IPS-NIHi11 (cell line): ENCODE measurements at places on chromosomes 6 and 20.

- DNase-seq, result no peak
Observed at GRCh38 chr20:22977047-22977785, 57.9 kb upstream of the SSTR4 start.

DNA sequence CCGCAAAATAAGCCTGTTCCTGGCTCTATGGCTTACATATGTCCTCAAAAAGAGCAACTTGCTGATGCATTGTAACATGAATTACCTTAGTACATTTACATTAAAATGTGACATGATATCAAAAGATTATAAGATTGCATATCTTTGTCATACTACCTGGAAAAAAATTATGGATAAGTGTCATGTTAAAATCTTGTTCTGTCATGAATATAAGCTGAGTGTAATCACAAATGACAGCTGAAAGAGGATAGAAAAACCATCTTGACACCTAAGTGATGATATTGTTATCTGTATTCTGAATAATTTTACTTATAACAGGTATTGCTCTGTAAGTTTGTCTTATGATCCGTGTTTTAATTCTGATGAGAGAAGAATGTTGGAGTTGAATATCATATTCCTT lies 503.0 kb upstream of the RNF217 start:
- no peak for DNase-seq

- no peak for DNase-seq
Observed at GRCh38 chr20:24761220-24762065, 187.6 kb upstream of the CST7 start.

GRCh38 chr6:145067430-145067829 lies 667.9 kb downstream of the EPM2A start:
- DNase-seq, result no peak

- no peak for DNase-seq
Observed at GRCh38 chr6:34934516-34934915, 45.5 kb downstream of the ANKS1A start.

DNA sequence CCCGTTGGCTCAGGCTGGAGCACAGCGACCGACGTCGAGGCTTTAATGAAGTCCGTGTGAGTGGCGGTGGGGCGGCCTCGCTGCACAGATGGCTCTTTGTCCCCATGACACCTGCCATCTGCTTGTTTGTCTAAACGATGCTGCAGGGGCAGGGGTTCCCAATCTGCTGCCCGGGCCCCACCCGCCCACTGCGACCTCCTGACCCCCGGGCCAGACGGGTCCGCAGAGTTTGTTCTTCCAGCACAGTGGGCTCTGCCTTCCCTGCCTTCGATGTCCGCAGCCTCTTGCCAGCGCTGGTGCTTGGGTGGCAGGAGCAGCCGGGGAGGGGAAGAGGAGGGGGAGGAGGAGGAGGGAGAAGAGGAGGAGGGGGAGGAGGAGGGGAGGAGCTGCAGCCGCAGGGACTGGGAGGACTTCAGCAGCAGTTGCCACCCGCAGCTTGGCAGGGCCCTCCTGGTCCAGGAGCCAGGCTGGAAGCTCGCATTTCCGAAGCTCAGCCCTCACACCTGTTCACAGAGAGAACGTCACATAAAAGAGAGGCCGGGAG lies 210.0 kb downstream of the DLL1 start:
- DNase-seq, result peak; percentile 27

DNA sequence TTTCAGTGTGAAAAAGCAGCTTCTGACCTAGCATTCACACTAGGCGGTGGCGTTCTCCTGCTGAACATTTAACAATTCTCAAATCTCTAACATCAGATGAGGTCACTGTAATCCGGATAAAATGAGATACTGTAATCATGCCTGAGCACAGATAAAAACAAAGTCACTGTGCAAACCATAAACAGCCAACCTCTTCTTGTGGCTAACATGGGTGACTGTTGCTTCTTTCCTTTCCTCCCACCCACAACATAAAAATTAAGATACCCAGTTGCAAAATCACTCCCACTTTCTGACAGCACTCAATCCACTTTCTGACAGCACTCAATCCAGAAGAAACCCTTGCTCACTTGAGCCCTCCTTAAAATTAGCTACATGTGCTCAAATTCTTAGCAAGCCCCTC lies 11.5 kb upstream of the ALDH8A1 start:
- DNase-seq, result no peak

DNA sequence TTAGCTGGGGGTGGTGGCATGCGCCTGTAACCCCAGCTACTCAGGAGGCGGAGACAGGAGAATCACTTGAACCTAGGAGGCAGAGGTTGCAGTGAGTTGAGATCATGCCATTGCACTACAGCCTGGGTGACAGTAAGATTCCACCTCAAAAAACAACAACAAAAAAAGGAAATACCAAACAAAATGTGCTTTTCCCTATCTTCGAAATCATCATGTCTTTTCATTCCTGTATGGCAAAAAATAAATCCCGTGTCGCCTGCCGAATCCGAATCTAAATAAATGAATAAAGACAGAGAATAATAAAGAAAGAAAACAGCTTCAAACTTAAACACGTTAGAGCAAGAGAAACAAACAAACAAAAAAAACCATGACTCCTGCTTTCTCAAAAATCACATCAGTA lies 11.8 kb downstream of the B4GALT5 start:
- DNase-seq, result no peak

DNA sequence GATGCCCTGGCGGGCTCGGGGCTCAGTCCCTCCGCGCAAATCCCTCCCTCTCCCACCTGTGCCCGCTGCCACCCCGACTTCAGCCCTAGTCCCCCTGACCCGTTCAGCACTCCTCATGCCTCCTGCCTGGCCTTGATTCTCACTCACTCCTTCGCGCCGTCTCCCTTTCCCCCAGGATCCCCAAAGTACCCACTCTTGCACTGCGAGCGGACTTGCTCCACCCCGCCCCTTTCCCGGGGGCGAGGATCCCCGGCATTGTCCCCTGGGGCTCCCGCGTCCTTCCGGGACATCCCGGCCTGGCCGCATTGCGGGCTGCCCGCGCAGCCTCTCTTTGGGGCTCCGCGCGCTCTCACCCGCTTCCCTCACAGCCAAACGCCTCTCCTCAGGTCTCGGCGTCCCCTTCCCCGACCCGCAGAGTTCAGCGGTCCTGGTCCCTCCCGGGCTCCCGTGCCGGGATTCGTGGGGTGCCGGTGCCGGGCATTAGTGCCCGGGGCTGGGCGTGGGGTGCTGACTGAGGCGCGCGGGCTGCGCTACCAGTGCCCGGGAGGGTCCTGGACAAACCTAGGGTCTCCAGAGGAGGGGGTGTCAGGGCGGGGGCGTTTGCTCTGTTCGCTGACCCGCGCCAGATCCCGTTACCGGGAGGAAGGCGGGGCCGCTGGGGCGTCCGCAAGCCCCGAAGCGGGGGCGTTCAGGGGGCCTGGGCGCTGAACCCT lies 45.5 kb upstream of the SUPT3H start:
- DNase-seq, result peak; percentile 38

GRCh38 chr6:51913265-51913664 lies 174.1 kb downstream of the PKHD1 start:
- DNase-seq, result no peak

- DNase-seq, result no peak
Observed at GRCh38 chr6:8578006-8578405, 142.7 kb upstream of the SLC35B3 start.

DNA sequence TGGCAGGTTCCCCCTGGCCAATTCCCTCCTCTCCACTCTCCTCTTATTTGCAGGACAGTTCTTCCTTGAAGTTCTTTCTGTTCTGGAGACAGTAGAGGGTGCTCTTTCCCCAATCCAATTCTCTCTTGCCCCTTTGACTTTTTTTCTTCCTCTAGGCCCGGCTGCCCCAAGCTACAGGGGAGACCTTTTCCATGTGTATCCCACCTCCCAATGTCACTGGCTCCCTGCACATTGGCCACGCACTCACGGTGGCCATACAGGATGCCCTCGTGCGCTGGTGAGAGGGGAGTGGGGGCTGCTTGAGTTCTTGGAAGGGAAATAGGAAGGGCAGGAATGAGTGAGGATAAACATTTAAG lies 1.5 kb downstream of the VARS2 start:
- DNase-seq, result peak; percentile 88

- DNase-seq, result peak; percentile 81
Observed at GRCh38 chr6:30541515-30542403, 14.5 kb downstream of the GNL1 start.

DNA sequence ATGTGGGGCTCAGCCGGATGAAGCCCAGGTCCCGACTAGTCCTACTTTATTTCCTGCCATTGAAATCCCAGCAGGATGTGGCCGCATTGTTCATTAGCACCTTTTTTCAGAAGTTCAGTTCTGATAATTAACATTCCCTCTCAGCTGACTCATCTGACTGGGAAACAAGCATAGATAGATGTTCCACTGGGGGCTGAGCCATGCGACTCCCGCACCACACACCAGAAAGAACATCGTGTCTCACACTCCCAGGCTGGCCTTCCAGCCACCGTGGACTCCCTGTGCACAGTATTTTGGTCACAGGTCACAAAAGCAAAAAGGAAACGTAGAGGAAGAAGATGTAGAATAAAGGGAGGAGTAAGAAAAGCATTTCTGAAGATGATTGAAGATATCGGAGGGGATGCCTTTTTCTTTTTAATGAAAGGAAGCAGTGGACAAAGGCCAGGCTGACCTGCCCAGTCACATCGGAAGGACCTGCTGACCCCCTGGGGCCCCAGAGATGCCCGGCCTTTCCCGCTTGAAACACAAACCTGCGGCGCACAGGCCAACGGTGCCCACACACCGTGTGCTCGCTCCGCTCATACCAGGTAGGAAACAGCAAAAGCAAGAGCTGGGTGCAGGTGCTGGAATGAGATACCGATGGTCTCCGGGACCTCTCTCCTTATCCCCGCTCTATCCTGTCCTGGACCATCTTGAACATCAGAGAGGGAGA lies 11.8 kb downstream of the RPS6KA2 start:
- no peak for DNase-seq

- DNase-seq, result no peak
Observed at GRCh38 chr6:110356778-110357177, 1.4 kb downstream of the METTL24 start.

- no peak for DNase-seq
Observed at GRCh38 chr20:9482180-9482579, 32.2 kb upstream of the LAMP5 start.

- DNase-seq, result no peak
Observed at GRCh38 chr6:39310542-39310941, 3.7 kb downstream of the KCNK17 start.

GRCh38 chr6:130409418-130410100 lies 43.7 kb downstream of the TMEM200A start:
- no peak for DNase-seq

- DNase-seq, result no peak
Observed at GRCh38 chr20:15726416-15726815, 846.8 kb downstream of the KIF16B start.

DNA sequence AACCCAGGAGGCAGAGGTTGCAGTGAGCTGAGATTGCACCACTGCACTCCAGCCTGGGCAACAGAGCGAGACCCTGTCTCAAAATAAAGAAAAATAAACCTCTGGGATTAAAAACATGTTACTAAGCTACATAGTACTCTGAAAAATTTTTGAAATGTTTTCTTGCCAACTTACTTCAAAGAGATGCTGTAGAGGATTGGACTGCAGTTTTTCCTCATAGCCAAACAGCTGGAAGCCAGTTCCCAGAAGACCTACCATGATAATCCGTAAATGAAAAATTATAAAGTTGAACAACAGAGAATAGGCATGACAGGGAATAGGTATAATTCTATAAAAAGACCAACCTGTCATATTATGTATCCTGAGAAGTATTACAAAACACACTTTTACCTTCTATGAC lies 48.0 kb downstream of the RARS2 start:
- no peak for DNase-seq

GRCh38 chr6:2989332-2990247 lies 10.1 kb upstream of the NQO2 start:
- peak; percentile 61 for DNase-seq

DNA sequence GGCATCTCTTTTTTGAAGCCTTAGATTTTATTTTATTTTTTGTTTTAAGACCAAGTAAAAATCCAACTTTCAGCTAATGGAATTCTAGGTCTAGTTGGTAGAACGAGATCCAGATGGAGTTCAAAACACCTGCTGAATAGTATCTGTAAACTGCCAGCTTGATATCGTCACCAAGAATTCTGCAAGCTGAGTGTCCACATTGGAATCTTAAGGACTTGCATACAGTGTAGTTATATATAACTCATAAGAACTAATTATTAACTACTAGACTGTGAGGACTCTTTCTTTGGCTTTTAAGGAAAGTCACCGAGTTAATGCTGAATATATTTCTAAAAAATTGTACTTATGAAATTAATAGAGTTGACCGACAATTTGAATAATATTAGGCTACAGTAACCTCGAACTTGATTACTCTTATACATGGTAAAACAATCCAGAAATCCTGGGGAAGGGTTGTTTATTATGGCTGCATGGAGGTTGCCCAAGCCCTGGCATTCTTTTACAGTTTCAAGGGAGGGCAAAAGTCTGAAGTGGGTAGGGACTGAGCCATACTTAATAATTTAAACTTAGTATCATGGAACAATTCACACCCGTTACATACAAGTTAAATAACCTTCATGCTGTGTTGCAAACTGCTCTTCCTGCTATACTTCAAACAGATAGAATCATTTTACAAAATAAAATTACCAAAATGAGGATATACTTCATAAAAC lies 553.9 kb downstream of the PTPRT start:
- DNase-seq, result no peak

- no peak for DNase-seq
Observed at GRCh38 chr20:16984481-16984880, 236.3 kb downstream of the OTOR start.

DNA sequence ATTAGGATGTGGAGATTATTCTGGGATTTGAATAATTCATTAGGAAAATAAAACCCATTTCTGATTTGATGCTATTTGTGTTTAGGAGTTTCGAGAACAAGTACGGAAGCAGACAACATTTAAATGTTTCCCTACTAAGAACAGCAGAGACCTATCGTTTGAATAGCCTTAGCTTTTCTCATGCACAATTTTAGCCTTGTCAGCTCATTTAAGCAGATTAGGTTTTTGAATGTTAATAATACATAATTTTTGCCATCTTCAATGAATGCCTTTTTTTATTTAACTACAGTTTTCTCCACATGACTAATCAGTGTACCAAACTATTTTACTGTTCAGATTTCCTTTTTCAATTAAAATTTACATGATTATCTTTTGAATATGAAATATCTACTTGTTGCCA lies 592.0 kb downstream of the BCKDHB start:
- DNase-seq, result no peak

GRCh38 chr6:135657207-135657606 lies 159.7 kb upstream of the AHI1 start:
- no peak for DNase-seq

GRCh38 chr6:33014841-33015634 lies 5.6 kb upstream of the HLA-DOA start:
- DNase-seq, result peak; percentile 76
